ENCODE measurements at places on chromosomes 2 and 18.

DNA sequence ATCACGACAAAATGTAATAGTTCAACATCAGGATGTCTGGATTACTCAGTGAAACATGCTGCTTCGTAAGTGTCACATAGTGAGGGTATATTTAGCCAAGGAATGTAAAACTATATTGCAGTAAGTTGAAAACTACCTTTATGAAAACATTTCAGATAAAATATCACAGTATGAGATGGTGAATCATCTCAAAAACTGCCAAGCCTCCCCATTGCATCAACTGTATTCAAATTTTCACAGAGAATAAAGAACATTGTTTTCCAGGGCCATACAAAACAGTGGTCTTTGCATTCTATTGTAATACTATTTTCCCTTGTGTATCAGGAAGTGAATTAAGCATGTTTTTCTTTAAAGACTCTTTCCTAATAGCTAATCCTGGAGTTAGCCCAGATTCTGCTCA lies 47.6 kb upstream of the MSTN start:
- DNase-seq, result no peak

- DNase-seq, result no peak
These were observed 179.8 kb upstream of the EPAS1 start for GRCh38 chr2:46117379-46117778.

DNA sequence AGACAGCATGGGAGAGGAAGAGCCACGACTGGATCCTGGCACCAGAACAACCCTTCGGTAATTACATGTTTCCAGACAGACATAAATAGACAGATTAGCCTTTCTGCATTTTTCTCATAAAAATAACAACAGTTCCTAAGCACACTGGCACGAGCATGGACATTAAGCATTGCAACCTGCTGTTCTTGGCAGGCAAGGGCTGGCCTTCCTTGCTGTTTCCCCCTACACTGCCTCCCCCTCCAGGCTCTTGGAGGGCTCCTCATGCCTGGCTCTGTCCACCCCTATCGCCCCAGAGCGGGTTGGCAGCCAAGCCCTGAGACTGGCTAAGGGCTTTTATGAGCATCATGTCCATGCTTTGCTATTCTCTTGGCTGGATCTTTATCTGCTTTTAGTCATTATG lies 89.6 kb downstream of the TTC32 start:
- DNase-seq, result no peak

DNA sequence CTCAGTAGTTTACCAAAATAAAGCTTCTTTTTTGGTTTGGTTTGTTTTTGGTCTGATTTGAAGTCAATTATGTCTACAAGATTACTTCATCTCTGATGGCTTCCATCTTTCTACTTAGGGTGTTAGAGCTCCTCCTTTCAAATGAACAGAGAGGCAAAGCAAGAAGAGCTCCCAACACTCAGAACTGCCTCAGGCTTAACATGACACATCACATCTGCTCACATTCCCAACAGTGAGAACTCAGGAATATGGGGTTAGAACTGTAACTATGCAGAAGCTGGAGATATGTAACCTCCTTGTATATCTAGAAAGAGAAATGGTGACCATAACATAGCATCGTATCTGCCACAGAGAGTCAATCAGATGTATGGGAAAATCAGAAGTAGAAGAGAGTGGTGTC lies 11.4 kb upstream of the LRATD1 start:
- DNase-seq, result no peak

DNA sequence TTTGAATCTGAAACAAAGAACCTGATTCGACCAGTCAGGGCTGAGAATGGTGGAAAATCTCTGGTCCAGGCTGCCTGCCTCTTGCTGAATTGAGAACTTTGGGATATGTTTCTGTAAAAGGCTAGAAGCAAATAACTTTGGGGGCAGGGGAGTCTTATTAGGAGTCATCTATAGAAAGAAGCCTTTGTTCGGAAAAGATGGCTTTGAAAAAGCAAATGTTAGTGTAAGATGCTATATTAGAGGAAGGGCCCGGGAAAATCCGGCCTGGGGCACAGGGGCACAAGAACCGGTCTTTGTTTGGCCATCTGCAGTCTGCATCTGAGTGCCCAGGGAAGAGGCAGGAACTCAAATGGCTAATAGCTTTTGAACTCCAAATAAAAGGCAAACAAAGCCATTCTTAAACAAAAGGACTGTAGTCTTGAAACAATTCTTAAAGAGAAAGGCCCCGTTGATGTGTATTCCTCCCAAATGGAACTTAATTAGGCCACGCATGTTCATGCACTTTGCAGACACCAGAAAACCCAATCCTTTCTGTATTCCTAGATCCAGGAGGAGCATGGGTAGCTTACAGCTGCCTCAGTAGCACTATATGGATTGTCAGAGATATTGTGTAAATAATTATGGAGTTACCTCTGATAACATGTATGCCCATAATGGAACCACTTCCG lies 180.0 kb upstream of the ARL4C start:
- DNase-seq, result no peak

GRCh38 chr2:72138921-72139381 lies 8.7 kb downstream of the CYP26B1 start:
- no peak for DNase-seq

DNA sequence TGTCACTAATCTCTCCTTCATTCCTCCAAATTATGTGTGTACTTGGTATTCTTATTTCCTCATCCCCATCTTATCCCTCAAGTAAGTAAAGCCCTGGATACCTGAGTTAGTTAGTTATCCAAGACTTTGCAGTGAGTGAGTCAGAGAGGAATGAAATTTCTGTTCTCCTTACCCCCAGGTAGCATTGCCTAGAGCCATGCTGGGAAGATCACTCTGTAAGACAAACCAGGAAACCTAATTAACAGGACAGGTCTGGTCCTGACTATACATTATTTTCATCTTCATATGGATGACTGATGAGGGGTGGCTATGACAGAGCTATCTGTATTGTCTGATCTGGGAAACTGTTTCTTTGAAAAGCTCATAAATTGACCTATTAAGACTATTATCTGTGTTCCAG lies 55.0 kb upstream of the ITGA6 start:
- no peak for DNase-seq

DNA sequence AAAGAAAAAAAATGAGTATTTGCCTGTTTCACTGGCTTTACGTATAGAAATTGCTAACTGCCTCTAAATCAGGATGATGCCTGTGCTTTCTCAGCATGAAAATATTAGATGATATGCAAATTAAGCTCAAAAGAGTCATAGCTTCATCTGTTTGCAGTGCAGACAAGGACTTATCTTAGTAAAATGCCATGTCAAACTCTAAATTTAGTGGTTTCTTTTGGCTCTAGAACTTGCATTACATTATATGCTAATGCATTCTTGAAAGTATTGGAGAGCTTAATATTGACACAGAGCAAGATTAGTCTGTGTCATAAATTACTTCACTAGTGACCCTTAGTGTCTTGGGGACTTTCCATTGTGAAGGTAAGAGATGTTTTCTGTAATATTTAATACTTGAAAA lies 1109.1 kb upstream of the NRXN1 start:
- no peak for DNase-seq

DNA sequence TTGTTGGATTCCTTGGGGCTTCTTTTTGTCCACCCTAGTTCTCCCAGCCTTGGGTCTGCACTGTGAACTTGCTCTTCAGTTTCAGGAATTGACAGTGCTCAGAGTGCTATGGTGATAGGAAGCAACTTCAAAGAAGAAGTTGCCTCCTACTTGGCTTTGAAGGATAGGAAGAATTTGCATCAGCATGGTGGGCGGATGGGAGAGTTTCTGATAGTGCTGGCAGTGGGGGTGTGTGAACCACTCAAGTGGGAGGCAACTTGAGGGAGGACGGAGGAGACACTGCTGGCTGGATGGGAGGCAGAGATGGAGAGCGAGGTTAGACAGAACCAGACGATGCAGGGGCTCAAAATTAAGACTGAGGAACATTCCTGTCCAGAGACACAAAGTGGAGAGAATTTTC lies 164.4 kb upstream of the SKOR2 start:
- DNase-seq, result no peak

GRCh38 chr2:17373041-17373440 lies 145.2 kb downstream of the RAD51AP2 start:
- no peak for DNase-seq

GRCh38 chr2:238784671-238785527 lies 63.0 kb upstream of the TWIST2 start:
- peak; percentile 25 for DNase-seq

DNA sequence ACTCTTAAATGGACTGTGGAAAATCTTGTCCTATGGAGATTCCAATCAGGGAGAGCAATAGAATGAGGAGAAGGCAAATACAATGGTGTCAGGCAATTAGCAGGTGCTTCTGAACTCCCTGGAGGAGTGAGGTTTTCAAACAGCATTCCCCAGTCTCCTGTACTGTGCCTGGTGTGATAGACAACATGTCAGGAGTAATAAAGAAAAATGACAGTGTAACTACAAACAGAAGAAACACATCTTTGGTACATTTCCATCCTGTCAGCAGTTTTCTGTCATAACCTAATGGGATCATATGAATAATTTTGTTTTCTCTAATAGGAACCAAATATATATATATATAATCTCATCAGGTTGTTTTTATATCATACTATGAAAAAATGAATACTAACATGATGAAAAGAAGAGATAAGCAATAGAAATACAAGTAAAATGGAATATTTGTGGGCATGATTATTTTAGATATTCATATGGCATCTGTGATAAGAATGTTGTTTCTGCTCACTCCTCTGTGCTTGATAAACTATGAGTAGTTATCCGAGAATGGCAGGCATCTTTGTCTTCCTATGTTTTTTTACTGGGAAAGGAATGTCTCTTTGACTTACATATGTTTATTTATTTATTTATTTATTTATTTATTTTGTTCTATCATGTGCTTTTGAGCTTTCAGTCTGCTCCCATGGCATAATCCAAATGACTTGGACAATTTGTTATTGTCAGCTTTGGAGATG lies 441.7 kb downstream of the TXNL1 start:
- no peak for DNase-seq

Measured in Kasumi-1 (cell line).